Mesothelial cell of epicardium (in vitro differentiated cells): ENCODE measurements at places on chromosomes 5 and 9. TPM values are rescaled to one million over a fixed set of nuclear protein-coding genes. Genes with fewer than 3 reads are reported as not detected.

CAVIN4 gene
- 4.3 to 4.9 TPM (median 4.8 TPM) in 3 replicates for total RNA-seq

CXCL14 gene
- total RNA-seq, result 51.6 to 61.3 TPM (median 56.5 TPM) in 3 replicates

CIZ1 gene
- total RNA-seq, result 152 to 157 TPM (median 155 TPM) in 3 replicates

ADAMTS2 gene
- 8.2 to 10.5 TPM (median 9.5 TPM) in 3 replicates for total RNA-seq

SV2C gene
- 0.02 to 0.18 TPM (median 0.05 TPM) in 3 replicates for total RNA-seq

COL15A1 gene
- total RNA-seq, result 42.4 to 51.0 TPM (median 50.1 TPM) in 3 replicates

HAVCR2 gene
- 0.84 to 1.2 TPM (median 0.86 TPM) in 3 replicates for total RNA-seq

CD72 gene
- 4.2 to 5.2 TPM (median 4.7 TPM) in 3 replicates for total RNA-seq

DIRAS2 gene
- total RNA-seq, result 0.04 to 0.14 TPM in 2 of 3 replicates, not detected in the other

NFX1 gene
- 28.7 to 30.2 TPM (median 29.4 TPM) in 3 replicates for total RNA-seq

- peaks cover 3% of the 10 kb centered on the region for H3K36me3 ChIP-seq
- H3K27ac ChIP-seq, result peak overlapping the region; percentile 1
- no peak overlapping the region for H3K4me3 ChIP-seq
- no peak for DNase-seq
- H3K27me3 ChIP-seq, result no peaks in the 10 kb centered on the region
Observed at GRCh38 chr9:118643118-118643517, 726.1 kb downstream of the BRINP1 start.

GRCh38 chr9:85884256-85884655 is 56.7 kb upstream of the NAA35 start:
- DNase-seq, result no peak
- H3K4me3 ChIP-seq, result no peak overlapping the region
- H3K36me3 ChIP-seq, result peaks cover 35% of the 10 kb centered on the region
- peaks cover 3% of the 10 kb centered on the region for H3K4me1 ChIP-seq
- H3K27ac ChIP-seq, result no peak overlapping the region

GRCh38 chr9:133370685-133371084 is 5.2 kb downstream of the SURF4 start:
- H3K4me1 ChIP-seq, result peaks cover 23% of the 10 kb centered on the region
- H3K36me3 ChIP-seq, result peaks cover 2% of the 10 kb centered on the region
- no peak overlapping the region for H3K27ac ChIP-seq
- H3K4me3 ChIP-seq, result no peak overlapping the region

DNA sequence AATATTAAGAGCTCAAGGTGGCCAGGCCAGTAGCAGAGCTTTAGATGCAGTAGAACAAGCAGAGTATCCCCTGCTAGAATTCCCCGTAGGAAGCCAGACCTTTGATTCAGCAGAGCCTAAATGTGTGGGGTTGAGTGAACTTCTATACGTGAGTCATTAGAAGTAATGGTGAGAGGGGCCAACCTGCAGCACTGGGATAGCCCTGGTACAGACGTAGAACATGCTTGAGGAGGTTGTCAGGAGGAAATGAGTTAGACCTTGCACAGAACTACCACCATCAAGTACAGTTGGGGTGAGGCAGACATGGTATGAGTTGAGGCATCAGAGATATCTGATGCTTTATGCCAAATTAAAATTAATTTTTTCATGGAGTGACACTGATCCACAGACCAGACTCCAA is 42.0 kb downstream of the PDCD1LG2 start:
- H3K4me1 ChIP-seq, result peaks cover 6% of the 10 kb centered on the region
- H3K27ac ChIP-seq, result no peak overlapping the region
- H3K27me3 ChIP-seq, result no peaks in the 10 kb centered on the region
- no peak overlapping the region for H3K4me3 ChIP-seq
- no peaks in the 10 kb centered on the region for H3K36me3 ChIP-seq

DNA sequence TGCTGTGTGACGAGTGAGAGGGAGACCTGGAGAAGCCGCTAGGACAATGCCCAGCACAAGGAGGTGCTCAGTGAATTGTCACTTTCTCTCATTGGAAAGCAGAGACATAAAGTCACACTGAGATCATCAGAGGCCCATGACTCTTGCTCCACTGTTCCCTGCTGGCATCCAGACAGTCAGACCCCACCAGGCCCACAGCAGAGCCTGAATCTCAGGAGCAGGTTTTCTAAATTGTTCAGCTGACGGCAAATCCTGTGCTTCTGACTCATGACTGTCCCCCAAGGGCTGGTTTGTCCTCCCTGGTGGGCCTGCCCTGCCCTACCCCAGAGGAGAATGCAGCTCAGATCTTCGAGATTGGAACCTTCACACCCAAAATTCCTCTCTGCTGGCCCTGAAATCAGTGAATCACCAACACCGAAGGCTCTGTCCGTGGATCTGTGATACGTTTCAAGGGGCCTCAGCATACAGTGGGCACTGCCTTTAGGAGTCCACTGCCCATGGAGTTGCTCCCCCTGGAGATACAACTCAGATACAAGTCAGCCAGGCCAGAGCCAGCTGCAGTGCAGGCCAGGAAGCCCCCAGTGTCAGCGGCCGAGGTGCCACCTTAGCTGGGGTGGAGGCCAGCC is 2.7 kb downstream of the PTGES start:
- DNase-seq, result no peak
- peaks cover 43% of the 10 kb centered on the region for H3K4me1 ChIP-seq
- H3K4me3 ChIP-seq, result no peak overlapping the region

- no peak for DNase-seq
- H3K36me3 ChIP-seq, result peaks cover 23% of the 10 kb centered on the region
- no peaks in the 10 kb centered on the region for H3K27me3 ChIP-seq
- no peak overlapping the region for H3K27ac ChIP-seq
Observed at GRCh38 chr5:122858451-122858850, 13.0 kb downstream of the SNX24 start.

DNA sequence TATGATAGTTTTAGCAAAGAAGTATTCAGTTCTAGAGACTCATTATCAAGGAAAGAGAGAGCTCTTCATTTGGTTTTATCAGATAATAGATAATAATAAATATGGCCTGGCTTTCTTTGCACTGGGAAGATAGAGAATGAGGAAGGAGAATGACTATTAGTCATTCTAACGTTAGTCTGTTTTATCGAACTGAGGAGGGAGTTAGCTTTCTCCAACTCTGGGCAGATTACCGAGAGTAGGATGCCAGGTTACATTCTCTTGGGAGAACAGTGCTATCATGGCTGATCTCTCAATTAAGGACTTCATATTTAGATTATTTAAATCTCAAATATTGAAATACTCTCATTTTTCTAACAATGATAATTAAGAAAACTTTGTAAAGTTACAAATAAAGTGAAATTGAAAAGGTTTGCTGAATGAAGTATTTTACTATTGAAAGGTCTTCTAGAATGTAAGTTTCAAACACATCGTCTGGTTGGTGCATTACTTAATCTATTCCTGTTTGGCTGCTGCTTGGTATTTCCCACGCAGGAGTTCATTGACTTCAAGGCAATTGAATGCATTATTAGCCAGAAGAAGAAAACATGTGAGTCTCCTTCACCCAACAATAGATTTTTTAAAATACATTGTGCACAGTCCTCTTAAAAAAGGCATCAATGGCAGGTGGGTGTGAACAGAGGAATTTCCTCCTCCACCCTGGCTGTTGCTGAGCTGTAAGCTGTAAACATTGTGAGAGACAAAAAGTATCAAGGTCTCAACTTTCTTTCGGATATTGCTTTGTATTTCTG is 140.8 kb downstream of the C9orf152 start:
- H3K4me1 ChIP-seq, result peaks cover 15% of the 10 kb centered on the region
- no peaks in the 10 kb centered on the region for H3K36me3 ChIP-seq
- no peak for DNase-seq
- H3K27me3 ChIP-seq, result no peaks in the 10 kb centered on the region
- no peak overlapping the region for H3K27ac ChIP-seq

- H3K4me1 ChIP-seq, result peaks cover 10% of the 10 kb centered on the region
- no peaks in the 10 kb centered on the region for H3K36me3 ChIP-seq
- DNase-seq, result no peak
Observed at GRCh38 chr5:20555034-20555433, 567.0 kb upstream of the CDH18 start.

DNA sequence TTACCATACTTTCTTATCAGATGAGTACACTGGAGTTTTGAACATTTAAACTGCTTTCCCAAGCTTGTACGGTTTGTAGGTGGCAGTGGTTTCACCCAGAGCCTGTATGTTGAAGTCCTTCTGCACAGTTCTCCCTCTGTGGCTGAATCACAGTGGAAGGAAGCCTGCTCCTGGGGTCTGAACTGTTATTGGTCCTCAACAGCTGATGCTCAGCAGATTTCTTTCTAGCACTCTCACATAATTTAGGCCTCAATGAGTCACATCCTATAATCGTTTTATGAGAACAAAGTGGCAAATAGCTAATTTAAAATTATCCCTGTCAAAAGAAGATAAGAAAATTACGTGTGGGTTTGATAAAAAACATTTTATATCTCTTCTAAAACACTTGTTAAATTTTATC is 229.7 kb downstream of the TLE4 start:
- no peak for DNase-seq
- no peaks in the 10 kb centered on the region for H3K36me3 ChIP-seq
- H3K27me3 ChIP-seq, result no peaks in the 10 kb centered on the region
- no peak overlapping the region for H3K4me3 ChIP-seq
- H3K4me1 ChIP-seq, result peaks cover 10% of the 10 kb centered on the region
- H3K27ac ChIP-seq, result no peak overlapping the region

GRCh38 chr5:53399926-53400697 is 80.3 kb upstream of the FST start:
- H3K27ac ChIP-seq, result no peak overlapping the region
- H3K27me3 ChIP-seq, result no peaks in the 10 kb centered on the region
- no peak overlapping the region for H3K4me3 ChIP-seq
- no peaks in the 10 kb centered on the region for H3K36me3 ChIP-seq

GRCh38 chr5:112097768-112098167 is 321.3 kb downstream of the EPB41L4A start:
- H3K4me3 ChIP-seq, result no peak overlapping the region
- H3K4me1 ChIP-seq, result no peaks in the 10 kb centered on the region
- DNase-seq, result no peak
- peaks cover 7% of the 10 kb centered on the region for H3K36me3 ChIP-seq
- no peak overlapping the region for H3K27ac ChIP-seq
- H3K27me3 ChIP-seq, result no peaks in the 10 kb centered on the region

- peak; percentile 73 for DNase-seq
- no peak overlapping the region for H3K27ac ChIP-seq
- no peaks in the 10 kb centered on the region for H3K36me3 ChIP-seq
- H3K4me3 ChIP-seq, result no peak overlapping the region
- peaks cover 3% of the 10 kb centered on the region for H3K4me1 ChIP-seq
- H3K27me3 ChIP-seq, result peaks cover 41% of the 10 kb centered on the region
Observed at GRCh38 chr9:135971892-135972291, 10.7 kb upstream of the UBAC1 start.

DNA sequence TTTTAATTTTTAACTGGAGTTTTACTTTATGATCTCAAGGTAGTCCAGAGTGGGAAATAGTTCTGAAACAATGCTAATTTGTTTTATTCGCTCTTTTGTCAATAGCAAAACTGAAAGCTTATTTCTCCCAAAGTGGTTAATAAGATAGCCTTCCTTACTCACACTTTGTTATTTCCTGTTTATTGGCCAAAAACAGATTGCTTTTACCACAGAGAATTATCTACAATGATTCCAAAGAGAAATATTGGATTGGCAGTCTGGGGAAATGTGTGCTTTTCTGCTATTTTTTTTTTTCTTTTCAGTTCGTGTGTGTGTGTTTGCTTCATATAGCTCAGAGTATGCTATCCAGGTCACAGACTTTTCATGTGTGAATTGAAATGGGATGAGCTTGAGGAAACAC is 756.7 kb upstream of the RGMB start:
- H3K27me3 ChIP-seq, result no peaks in the 10 kb centered on the region
- no peak for DNase-seq
- no peak overlapping the region for H3K4me3 ChIP-seq
- H3K27ac ChIP-seq, result no peak overlapping the region
- H3K36me3 ChIP-seq, result no peaks in the 10 kb centered on the region

DNA sequence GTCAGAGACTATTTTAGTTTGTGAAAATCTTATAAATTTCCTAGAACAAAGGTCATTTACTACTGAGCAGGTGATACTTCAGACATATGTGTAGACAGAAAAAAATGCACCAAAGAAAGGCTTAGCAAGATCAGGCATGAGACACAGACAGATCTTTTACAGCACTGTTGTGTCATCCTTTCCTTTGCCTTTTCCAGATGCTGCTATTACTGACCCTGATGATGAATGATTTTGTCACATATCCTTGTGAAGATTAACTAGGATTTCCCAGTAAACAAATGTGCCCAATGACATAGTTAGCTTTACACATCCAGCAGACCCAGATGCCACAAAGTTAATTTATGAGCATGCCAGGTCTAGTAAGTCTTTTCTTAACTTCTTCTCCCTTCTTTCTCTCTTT is 68.2 kb downstream of the DMRTA1 start:
- no peaks in the 10 kb centered on the region for H3K27me3 ChIP-seq
- H3K27ac ChIP-seq, result no peak overlapping the region
- DNase-seq, result no peak
- H3K4me3 ChIP-seq, result no peak overlapping the region
